ENCODE measurements at places on chromosomes 7 and 10.

- DNase-seq = no peak
Observed at GRCh38 chr7:27585781-27586447, 76.8 kb downstream of the HIBADH start.

GRCh38 chr7:1241258-1241602 lies 8.6 kb downstream of the UNCX start:
- no peak for DNase-seq

GRCh38 chr7:98137826-98138151 lies 31.1 kb downstream of the LMTK2 start:
- DNase-seq = peak; percentile 21

GRCh38 chr7:97025130-97025499 lies 484 bp upstream of the DLX5 start:
- no peak for DNase-seq

GRCh38 chr10:15483215-15484075 lies 112.4 kb upstream of the FAM171A1 start:
- DNase-seq = no peak

DNA sequence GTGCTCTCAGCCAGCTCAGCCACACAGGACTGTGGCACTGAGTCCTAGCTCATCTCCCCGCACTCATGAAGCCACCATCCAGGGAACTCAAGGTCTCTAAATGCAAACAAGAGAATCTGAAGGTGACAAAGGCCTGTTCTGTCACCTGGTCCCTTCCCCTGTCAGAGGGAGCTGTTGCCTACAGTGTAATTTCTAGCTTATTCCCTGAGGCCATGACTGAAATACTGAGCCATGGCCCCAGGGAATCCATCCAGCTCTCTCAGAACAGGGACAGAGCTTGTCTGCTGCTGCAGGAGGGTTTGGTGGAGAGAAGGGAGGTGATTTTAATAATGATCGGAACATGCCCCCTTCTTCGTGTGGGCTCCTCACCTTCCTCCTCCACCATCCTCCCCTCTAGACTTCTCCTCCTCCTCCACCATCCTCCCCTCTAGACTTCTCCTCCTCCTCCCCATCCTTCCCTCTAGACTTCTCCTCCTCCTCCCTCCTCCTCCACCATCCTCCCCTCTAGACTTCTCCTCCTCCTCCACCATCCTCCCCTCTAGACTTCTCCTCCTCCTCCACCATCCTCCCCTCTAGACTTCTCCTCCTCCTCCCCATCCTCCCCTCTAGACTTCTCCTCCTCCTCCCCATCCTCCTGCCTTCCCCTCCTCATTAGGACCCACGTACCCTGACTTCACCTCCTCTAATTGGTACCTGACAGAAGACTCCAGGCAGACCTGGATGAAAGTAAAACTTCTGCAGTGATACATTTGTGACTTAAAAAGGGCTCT lies 338.0 kb upstream of the MKI67 start:
- no peak for DNase-seq

DNA sequence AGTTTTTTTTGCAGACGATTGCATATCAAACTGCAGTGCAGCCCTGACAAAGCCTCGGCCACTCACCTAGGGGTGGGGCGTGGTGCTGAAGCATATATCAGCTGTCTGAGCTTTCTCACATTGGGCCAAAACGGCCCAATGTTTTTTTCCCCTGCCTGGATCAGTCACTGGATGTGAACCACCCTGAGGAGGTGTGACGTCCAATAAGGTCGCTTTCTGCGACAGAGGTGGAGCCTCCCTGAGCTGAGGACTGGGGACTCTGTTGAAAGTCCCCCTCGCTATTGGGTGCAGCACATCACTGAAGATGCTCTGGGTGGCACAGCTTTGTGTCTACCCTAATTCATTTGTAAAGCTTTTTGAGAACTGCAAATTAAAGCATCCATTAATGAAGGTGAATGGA lies 60.9 kb downstream of the SEM1 start:
- DNase-seq = no peak

GRCh38 chr10:132630666-132631337 lies 93.2 kb downstream of the INPP5A start:
- DNase-seq = no peak

GRCh38 chr10:11793762-11794479 lies 29.2 kb upstream of the PROSER2 start:
- DNase-seq = no peak

DNA sequence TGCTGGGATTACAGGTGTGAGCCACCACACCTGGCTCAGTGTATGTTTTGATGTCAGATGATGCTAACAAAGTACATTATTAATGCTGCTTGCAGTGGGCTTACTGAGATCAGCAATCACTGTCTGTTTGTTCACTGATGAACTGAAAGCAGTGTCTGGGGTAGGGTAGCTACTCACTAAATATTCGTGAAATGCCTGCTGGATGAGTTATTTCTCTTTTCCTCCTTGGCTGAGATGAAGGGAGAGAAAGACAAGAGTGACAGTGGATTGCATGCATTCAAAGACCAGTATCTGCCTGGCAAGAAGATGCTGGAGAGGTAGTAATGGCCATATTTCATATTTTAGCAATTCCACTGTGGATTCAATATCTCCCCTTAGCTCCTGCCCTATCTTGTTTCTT lies 32.3 kb downstream of the FAM107B start:
- no peak for DNase-seq

DNA sequence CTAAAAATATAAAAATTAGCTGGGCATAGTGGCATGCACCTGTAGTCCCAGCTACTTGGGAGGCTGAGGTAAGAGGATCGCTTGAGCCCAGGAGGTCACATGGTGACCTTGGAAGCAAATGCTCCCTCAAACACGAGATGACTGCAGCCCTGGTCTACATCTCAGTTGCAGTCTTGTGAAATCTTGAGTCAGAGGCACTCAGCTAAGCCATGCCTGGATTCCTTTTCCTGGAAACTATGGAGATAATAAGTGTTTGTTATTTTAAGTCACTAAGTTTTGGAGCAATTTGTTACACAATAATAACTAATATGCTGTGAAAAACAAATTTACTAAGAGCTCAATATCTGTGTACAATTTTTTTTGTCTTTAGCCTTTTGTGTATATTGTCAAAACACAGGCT lies 284.3 kb upstream of the KAT6B start:
- no peak for DNase-seq

DNA sequence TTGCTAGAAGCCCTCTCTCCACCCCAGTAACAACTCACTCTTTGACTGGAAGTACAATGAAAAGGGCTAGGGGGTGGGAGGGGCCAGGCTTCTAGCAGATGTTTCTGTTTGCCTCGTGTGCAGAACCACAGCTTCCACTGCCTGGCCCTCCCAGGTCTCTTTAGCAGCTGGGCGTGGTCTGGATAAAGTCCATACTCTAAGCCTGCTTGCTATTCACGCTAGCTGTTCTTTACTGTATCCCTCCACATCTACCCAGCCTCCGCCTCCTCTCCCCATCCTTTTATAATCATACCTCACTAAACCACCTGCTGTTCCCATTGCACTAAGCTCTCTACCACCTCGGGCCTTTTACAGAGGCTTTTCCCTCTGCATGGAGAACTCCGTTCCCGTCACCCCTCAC lies 288.8 kb downstream of the CAMK1D start:
- no peak for DNase-seq

- DNase-seq = no peak
Observed at GRCh38 chr10:93873420-93874115, 20.2 kb upstream of the SLC35G1 start.

- no peak for DNase-seq
Observed at GRCh38 chr7:47038621-47039020, 543.3 kb downstream of the TNS3 start.

- DNase-seq = no peak
Observed at GRCh38 chr10:52908478-52908877, 135.9 kb upstream of the MBL2 start.

DNA sequence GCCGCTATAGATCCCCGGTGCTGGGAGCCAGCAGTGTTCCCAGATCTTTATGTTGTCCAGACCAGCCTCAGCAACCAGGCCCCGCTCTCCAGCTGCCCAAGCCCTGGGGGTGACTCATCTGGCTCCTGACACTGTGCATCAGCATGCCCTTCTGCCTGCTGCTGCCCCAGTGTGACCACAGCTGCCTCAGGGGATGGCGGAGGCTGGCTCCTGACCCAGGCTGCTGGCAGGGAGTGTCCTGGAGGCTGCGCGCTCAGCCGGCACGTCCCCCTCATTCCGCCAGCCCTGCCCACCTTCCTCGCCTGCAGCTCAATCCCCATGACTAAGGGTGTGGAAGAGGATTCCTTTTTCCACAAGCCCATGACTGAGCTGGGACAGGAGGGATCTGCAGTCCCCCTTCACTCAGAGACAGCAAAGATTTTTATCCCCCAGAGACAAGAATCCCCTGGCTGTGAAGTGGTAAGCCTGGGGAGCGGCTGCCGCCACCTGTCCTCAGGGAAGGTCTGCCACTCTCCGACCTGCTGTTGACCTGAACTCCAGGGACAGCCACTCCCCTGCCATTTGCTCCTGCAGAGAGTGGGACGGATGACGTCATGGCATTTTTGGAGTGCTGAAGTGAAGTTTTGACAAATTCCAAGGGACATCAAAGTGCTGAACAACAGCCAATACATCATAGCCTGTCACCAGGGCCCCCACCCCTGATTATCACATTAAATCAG lies 182.8 kb upstream of the BMPER start:
- no peak for DNase-seq

GRCh38 chr10:121064491-121064890 lies 213.3 kb downstream of the WDR11 start:
- DNase-seq = no peak

GRCh38 chr7:30159698-30160143 lies 24.9 kb downstream of the MTURN start:
- DNase-seq = peak; percentile 5

- no peak for DNase-seq
Observed at GRCh38 chr7:1662767-1663166, 7.3 kb upstream of the ELFN1 start.

- no peak for DNase-seq
Observed at GRCh38 chr7:77867537-77867865, 68.9 kb downstream of the PHTF2 start.
